ENCODE measurements at places on chromosomes 5 and 9.

DNA sequence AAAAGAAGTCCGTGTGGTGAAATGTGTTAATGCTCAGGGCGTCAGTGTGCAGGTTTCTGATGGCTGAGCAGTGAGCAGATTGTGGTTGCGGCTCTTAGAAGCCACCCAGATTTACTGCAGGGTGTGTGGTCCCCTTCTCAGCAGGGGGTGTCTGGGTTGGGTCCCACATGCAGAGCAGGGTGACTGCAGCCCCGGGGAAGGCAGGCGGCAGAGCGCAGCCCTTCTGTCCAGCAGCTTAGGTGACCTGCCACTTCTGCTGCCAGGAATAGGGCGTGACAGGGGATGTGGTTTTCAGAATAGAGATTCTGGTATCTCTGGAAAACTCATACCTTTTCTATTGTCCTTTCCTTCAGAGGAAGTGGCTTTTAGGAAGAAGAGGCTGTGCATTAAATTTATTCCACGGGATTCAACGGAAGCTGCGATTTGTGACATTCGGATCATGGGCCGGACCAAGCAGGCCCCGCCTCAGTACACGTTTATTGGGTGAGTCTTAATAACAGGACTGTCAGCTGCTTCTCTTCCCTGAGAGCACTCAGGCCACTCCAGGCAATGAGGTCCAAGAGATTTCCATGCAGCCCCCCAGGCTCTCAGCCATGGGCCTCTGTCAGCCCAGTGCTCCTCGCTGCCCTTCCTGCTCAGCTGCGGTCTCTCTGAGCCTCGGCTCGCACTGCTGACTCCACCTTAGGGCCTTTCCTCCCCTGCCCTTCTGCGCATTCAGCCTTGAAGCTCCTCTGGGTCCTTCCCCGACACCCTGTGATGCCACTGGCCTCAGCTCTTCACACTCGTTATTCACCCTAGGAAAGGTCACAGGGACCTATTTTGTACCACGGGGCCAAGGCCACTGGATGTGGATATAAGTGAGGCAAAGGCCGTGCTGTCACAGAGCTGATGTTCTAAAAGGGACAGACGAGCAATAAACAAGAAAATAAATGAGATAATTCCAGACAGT is 65.4 kb downstream of the MVB12B start:
- no peak for DNase-seq

DNA sequence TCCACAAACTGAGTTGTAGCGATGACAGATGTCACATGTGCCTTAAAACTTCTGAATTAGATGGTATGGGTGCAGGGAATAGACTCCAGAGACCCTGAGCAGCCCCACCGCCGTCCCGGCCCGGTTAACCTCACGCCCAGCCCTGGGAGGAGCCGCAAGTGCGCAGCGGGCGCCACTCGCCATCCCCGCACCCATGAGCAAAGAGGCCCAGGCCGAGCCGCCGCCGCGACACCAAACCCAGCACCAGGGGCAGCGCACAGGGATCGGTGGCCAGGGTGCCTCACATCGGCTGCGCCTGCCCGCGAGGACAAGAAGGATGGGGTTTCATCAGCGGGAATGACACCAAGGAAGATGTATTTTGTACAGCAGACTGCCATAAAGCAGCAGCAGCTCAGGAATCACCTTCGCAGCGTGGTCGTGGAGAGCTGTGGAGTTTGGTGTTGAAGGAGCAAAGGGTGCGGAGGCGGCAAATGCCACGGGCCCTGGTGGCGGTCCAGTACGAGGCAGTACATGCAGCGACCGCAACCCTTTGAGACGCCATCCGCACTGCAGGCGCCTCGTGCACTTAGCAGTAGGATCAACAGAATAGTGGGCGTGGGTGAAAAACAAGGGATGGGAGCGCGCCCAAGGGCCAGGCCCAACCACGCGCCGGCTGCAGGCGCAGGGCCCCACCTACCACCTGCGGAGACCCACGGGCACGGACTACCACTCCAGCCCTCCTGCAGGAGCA is 89.7 kb downstream of the ZNF366 start:
- DNase-seq: no peak

DNA sequence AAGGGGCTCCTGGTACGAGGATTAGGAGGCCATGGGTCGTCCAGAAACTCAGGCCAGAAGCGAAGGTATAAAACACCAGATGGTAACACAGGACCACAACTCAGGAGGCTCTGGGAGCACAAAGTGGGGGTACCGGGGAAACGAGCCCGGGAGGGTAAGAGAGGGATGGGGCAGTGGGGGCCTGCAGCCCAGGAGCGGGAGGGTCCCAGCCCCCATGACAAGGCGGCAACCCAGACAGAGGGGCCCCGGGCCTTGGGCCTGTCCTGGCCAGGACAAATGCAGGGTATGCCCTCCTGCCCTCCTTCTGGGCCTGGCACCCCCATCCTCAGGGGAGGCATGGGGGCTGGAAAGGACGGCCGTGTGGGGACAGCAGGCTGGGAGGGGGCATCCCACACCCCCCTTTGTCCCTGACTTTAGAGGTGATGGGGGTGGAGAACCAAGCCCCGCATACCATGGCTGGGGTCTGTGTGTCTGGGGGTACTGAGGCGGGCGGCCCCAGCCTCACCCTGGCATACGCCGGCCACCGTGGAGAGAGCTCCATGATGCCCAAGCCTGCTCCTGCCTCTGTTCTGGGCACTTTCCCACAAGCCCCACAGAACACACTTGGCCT is 47.0 kb upstream of the EXOC3 start:
- no peak for DNase-seq

GRCh38 chr5:35304291-35304690 is 74.0 kb upstream of the PRLR start:
- DNase-seq: no peak

- no peak for DNase-seq
Observed at GRCh38 chr9:120482424-120483186, 97.4 kb downstream of the CDK5RAP2 start.

GRCh38 chr9:135336722-135337527 is 142.7 kb upstream of the PPP1R26 start:
- DNase-seq: no peak

GRCh38 chr9:135827866-135828580 is 79.3 kb downstream of the CAMSAP1 start:
- DNase-seq: no peak

- DNase-seq: no peak
Observed at GRCh38 chr5:154849791-154850201, 607 bp downstream of the FAXDC2 start.

GRCh38 chr9:91312717-91313325 is 48.9 kb downstream of the AUH start:
- no peak for DNase-seq

- no peak for DNase-seq
Observed at GRCh38 chr9:123414936-123415930, 59.2 kb downstream of the CRB2 start.

GRCh38 chr5:116452774-116453368 is 121.8 kb downstream of the SEMA6A start:
- no peak for DNase-seq

DNA sequence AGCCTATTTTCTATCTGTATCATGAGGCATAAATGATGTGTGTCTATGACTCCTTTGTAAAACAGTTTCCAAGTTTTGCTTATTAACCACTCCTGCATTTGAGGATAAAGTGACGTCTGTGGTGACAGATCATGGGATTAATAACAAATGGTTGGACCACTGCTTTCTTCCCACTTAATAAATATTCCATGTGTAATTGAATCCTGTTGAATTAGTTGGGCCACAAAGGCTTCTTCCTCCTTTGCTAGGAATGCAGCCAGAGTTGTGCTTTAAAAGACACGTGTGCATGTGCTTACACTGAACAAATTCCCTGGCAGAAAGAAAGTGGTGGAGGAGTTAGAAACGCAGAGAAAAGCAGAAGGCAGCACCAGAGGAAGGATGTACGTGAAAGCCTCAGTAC is 150.2 kb downstream of the ACTBL2 start:
- DNase-seq: no peak

DNA sequence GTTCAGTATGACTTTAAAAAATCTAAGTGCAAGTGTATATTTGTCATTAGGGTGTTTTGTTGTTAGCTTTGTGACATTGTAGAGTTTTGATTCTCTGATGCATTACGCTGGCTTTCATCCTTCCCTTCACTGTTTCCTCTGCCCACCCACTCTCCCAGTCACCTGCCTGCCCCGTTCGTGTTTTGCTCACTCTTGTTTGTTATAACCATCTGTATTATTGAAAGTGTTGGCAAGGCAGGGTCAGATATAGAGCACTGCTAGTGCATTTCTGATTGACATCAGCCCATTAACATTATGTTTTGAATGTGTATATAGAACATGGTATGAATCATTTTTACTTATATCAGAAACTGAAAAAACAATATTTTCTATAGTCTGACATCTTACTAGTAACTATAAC is 27.3 kb downstream of the SCGB3A1 start:
- DNase-seq: peak; percentile 13

- DNase-seq: no peak
Observed at GRCh38 chr9:128421482-128421996, 882 bp downstream of the CERCAM start.

GRCh38 chr5:154209591-154210081 is 19.1 kb downstream of the GALNT10 start:
- DNase-seq: no peak

DNA sequence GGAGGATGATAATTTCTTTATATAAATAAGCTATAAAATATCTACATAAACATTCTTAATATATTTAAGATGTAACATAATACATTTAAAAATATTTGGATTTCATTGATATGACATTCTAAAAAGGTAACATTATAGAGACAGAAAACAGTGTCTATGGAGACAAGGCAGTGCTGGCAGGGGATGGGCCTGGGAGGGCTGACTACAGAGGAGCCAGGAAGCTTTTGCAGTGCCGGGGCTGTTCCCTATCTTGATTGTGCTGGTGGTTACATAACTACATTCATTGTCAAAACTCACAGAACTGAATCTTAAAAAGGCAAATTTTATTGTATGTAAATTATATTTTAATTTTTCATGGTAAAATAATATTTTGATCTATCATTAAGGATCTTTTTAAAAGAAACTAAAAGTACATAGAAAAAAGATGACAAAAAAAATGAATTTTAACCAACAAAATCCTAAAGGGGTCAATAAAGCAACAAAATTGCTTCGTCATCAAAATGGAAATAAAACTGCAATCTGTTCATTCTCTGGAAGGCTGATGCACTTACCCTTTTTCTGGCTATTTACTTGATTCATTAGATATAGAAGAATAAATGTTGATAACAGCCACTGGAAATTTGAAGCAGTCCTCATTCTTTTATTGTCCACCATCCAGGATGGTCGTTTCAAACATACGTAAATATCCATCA is 26.3 kb downstream of the LIFR start:
- no peak for DNase-seq

GRCh38 chr9:22645893-22646292 is 199.3 kb downstream of the DMRTA1 start:
- DNase-seq: no peak

DNA sequence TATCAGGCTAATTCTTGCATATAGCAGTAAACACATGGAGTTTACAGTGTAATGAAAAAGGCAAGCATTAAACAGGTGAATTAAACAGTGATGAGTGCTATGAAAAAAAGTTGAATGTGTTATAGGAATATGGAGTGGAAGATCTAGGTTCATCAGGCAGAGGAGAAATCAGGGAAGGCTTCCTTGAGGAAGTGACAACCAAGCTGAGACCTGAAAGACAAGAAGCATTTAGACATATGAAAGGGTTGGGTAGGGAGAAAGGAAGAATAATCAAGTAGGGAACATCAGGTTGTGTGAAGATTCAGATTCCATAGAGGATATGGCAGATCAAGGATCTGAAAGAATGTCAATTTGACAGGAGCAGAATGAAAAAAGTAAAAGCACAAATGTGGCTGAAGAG is 612.5 kb downstream of the PRELID2 start:
- no peak for DNase-seq

- DNase-seq: no peak
Observed at GRCh38 chr5:36641431-36641830, 35.0 kb downstream of the SLC1A3 start.

DNA sequence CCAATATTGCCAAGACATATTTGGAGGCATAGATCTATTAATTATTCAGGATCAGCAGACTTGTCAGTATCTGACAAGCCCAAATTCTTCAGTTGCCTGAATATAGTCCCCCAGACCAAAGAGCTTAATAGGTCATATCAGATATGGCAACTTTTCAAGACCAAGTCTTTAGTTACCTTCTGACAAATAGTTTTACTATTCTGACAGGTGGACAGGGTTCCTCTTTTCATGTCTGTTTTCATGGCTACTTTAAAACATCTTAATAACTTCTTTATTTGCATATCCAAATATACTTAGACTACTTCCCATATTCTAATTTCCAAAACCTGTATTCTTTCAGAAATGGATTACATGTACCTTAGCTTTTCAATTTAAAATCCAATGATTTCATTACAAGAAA is 65.4 kb downstream of the AUH start:
- no peak for DNase-seq

GRCh38 chr9:87670572-87671264 is 55.2 kb upstream of the CTSL start:
- DNase-seq: no peak

- no peak for DNase-seq
Observed at GRCh38 chr9:135185060-135185459, 97.6 kb downstream of the OLFM1 start.

DNA sequence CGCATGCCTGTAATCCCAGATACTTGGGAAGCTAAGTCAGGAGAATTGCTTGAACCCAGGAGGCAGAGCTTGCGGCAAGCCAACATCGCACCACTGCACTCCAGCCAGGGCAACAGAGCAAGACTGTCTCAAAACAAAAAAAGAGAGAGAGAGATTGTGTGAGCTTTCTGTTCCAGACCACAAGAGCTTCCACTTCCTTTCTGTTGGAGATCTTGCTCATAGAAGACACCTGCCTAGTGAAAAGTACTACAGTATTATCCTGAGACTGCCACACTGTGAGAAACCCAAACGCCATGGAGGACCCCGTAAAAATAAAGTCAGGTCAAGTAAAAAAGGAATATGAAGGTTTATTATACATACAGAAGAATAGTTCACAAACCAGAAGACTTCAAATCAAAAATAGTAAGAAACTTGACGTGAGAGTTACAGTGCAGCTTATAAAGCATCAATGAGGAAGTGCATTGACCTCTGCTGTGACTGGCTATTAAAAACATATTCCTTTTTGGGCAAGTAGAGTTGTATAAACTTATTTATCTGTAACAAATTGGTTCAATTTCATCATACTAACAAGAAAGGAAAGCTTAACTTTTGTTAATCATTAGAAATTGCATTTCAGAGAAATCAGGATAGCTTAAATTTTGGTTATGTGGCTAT is 4.3 kb upstream of the EMB start:
- no peak for DNase-seq

DNA sequence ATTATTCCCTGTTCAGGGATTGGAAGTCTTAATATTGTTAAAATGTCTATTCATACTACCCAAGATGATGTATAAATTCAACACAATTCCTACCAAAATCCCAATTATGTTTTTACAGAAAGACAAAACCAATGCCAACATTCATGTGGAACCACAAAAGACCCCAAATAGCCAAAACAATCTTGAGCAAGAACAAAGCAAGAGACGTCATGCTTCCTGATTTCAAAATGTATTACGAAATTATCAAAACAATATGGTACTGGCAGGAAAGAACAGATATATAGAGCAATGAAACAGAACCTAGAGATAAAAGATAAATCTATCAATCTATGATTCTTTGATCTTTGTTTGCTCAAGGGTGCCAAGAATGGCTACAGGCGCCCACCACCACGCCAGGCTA is 237.9 kb downstream of the TAF11L14 start:
- DNase-seq: no peak

GRCh38 chr5:39765366-39765765 is 340.6 kb upstream of the DAB2 start:
- no peak for DNase-seq

Data from activated naive CD4-positive, alpha-beta T cell treated with Interleukin-2 at 50 U/mL for 16 hours (primary cell).